ENCODE measurements at places on chromosomes 2 and 18.

DNA sequence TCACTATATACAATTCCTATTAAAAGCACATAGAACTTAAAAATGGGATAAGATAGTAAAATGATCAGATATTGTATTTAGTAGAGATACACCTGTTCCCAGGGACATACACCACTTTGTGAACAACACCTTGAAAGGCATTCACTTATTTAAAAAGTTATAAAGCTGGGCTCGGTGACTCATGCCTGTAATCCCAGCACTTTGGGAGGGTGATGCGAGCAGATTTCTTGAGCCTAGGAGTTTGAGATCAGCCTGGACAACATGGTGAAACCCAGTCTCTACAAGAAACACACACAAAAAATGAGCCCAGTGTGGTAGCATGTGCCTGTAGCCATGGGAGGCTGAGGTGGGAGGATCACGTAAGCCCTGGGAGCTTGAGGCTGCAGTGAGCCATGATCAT, 90.9 kb downstream of the RAPGEF4 start:
- no peak for DNase-seq

DNA sequence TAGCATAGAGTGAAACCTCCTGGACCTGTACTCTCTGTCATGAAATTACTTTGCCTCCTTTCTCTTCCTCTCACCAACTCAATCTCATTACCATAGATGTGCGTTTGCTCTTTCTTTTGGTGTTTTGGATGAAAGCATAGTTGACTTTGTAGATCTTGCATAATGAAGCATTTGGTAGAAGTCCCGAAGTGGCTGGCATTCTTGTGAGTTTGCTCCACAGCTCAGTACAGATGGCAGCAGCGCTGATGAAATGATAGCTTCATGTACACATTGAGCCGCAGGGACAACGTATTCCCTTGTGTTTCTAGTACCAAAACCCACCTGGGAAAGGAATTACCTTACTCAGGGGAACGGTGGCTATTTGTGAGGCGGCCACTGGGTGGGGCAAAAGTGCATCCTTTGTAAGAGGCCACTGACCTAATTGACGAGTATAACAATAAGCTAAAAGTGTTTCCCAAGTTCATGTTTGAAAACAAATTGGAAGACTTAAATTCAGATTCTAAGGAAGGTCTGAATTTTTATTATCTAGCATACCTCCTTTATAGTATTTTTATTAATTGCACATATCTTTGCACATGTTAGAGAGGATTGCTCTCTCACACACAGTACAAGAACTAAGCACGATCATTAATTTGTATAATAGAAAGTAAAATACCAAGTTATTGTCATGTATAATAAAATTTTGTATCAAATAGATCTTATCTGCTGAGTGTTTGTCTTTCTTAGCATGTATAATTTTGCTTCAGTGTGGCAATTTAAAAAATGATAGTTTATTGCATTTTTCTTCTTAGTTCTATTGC, 25.4 kb upstream of the CDH7 start:
- no peak for DNase-seq

DNA sequence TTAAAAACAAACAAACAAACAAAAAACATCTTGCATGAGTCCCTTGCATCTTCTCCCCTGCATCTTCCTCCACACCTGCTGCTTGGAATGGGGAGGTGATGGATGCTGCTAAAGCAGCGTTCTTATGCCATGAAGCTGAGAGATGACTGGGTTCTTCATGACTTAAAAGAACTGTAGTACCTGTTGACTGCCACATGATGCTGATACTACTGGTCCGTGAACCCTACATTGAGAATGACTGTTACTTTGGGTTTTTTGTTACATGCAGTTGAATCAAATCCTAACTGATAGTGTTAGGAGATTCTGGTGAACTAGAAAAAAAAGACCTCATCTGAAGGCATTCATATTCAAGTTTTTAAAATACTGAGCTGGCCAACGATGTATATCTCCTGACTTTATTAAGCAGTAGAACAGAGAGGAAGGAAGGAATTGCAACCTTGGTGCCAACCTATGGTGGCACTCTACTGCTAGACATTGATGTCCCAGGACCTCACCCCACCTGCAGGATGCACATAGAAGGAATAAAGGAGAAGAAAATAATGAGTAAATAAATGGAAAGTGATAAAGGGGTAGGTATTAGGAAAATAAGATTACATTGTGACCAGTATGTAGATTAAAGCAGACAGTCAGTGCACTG, 63.2 kb upstream of the SPAG16 start:
- no peak for DNase-seq

DNA sequence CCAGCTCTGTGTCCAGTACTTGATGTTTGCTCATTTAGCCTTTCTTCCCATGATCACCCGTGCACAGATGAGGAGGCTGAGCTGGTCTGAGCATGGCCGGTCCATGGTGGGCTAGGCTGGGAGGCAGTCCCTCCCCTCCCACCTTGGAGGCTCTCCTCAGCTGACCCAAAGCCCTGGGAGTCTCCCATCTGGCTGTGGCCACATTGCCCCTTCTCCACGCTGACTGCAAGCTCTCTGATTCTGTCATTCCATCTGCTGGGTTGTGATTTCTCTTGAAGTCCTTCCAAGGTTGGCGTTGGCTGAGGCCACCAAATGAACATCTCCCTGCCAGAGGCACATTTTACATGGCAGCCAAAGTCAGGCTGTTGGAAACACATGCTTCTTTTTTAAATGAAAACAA, 44.0 kb downstream of the ACKR3 start:
- no peak for DNase-seq

DNA sequence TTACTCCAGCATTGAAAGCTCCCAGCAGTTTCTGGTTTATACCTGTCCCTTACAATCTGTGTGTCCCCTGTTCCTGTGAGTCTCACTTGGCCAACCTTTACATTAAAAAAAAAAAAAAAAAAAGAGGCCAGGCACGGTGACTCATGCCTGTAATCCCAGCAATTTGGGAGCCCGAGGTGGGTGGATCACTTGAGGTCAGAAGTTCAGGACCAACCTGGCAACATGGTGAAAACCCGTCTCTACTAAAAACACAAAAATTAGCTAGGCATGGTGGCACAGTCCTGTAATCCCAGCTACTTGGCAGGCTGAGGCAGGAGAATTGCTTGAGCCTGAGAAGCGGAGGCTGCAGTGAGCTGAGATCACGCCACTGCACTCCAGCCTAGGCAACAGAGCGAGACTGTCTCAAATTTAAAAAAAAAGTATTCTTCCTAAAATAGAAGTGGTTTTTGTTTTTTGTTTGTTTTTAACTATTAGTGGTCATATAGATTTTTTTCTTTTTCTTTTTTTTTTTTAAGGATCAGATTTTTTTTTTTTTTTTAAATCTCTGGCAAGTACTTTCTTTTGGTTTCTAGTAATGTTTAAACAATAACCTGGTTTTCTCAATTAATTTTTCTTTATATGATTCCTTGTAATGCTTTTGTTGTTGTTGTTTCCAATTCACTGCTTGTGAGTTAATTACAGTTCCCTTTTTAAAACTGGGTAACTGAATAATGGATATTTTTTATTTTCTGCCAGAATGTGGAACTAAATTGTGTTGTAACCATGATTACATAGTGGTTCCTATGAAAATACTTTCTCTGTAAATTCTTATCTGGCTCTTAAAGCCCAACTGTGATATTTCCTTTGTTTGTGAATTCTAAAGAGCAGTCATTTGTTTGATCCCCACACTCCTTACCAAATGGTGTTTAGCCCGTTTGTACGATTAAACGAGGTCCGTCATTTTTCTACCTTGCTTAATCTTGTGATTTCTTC, 116.8 kb downstream of the CTAGE1 start:
- no peak for DNase-seq

Measured in SW 1271 (cell line).